Umbilical cord (tissue), 2 donors: ENCODE measurements at places on chromosomes 4 and X. TPM values are rescaled to one million over a fixed set of nuclear protein-coding genes. Genes with fewer than 3 reads are reported as not detected.

DNA sequence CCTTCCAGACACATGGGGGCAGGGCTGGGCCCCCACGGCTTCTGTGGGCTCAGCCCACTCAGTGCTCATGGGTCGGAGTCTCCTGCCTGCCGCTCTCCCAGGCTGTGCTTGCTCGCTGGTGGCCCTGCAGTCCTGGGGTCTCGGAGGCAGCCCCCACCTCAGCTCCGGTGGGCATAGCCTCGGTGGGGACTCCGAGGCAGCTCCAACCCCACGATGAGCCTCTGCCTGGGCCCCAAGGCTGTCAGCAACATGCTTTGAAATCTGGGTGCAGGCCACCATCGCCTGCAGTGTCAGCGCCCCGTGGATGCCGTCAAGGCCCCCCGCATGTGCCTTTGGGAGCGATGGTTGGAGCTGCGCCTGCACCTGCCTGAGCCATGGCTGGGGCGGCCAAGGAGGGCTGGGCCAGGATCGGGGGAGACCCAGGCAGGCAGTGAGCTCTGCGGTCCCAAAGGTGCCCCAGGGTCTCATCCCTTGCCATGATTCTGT lies 30.2 kb upstream of the SPON2 start:
- no peak for DNase-seq

- DNase-seq = no peak
Measured at GRCh38 chrX:21656587-21657317, 1.4 kb downstream of the KLHL34 start.

DNA sequence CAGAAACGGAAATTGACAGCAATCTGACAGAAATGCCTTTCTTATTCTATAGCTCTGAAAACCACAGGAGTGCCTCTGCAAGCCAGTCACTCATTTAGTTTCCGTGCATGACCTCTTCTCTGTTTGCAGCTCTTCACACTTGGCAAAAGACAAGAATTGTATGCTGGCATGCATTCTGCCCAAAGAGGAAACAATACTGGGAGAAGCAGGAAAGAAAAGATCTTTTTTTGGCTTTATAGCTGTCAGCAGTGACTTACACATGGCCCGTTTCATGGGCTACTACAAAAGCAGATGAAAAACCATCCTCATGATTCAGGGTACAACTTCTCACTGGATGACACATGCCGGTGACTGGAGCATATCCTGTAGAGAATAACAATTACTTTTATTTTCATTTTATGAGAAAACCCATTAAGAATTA lies 249.4 kb downstream of the ADAMTS3 start:
- no peak for DNase-seq

DNA sequence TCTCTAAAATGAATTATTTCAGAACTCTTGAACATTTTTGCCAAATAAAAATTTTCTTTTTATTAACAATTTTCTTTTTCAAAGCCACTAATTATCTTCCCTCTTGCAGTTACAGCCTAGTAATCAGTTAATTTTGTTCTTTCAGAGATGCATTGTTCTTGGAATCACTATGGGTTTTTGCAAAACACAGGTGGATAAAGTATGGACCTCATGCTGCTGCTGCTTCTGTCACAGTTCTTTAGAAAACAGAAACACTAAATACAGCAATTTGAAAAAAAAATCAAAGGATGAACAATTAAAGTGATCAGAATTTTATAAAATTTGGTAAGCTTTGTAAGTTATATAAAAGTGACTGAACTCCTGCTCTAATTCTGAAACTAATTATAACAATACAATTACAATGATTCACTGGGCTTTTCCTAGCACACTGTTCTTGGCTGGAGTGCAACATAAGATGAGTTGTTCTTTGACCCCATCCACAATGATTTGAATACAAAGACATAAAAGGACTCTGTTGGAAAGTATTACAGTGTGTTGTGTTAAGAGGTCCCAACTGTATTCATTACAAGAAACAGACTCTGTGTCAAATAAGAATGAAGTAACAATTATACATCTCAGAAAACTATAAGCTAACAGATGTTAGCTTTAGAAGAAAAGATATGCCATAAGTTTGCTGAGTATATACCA lies 59.4 kb upstream of the GK2 start:
- DNase-seq = no peak

DNA sequence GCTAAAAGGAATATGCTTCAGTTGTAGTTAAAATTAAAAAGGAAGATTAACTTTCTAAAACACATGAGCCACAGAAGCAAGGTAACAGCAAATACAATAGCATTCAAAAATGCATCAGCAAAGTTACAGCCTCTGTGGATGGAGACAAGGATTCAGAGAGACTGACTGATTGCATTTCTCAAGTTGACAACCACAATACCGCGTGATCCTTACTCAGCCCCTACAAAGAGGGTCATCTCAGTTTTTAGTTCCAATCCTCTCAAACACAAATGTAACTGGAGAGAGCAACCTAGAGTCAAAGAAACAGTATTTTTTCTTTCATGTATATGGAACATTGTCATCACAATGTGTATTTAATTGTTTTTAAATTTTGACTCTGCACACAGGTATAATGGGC lies 14.2 kb upstream of the C1QTNF7 start:
- no peak for DNase-seq

Gene PDE5A
- total RNA-seq = 56.8 TPM

DNA sequence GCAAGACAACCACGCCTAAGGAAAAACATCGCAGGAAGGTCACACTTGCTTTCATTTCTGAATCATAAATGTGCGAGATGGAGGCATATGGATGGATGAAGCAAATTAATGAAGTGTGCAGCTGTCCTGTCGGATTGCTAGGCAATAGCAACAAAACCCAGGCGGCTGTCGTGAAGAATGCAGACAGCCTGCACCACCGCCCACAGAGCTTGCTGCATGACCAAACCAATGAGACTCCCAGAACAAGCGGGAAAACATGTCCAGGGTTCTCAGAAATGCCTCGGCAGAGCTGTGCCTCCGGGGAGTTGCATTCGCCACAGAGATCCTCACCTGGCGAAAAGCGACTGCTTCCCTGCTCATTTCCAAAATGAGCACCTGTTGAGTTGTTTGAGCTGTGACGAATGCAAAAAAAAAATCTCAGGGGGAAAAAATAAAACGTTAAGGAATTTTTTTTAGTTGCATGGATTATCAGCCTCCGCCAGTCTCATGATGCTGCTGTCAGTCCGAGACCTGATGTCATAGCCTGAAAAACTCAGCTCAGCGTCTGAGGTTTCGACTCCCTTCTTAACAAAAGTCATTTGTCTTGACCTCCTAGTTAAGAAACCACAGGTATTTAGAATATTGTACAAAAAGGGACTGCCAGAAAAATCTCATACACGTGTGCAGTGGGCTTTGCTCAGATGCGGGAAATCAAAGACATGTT lies 155.5 kb upstream of the MXRA5 start:
- DNase-seq = peak; percentile 11

DNA sequence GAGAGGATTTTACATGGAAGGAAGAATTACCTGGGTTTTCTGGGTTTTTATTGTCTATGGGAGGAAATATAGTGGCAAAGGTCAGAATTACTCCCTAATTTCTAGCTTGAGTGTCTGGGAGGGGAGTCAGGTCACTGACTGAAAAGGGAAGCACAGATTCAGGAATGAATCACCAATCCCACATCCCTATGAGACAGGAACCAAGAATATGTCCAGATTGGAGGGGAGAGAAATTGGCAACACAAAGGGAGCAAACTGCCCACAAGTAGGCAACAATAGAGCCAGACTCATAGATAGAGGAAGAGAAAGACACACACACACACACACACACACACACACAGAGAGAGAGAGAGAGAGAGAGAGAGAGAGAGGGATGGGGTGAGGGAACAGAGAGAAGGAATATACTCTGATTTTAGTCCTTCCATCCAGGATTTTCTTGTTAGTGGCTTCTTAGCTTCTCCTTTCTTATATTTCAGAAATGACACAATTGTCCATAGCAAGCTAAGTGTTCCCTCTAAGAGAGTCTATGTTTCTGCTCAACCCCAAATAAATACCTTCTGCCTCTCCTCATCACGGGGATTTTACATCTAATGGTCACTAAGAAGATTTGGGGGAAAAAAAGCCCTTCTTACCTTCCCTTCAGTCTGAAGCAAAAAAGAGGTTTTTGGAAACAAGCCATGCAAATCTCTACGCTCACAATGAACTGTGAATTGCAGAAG lies 12.0 kb downstream of the P2RY10 start:
- DNase-seq = no peak

DNA sequence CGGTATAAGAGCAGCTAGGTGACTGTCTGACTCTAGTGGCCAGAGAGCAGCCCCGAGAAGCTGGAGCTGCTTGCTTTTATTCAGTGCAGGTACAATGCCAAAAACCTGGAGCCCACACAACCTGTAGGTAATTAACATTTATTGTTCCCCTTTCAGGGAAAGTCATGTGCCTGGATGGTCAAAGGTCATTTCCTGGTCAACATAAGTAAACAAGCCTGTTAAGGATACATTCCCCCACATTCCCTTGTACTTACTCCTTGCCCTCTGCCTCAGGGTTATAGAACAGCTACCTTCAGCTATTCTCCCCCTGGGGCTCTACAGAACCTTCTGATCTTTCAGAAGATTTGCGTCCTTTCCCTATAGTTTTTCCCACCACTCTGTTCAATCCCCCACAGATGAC lies 253.4 kb downstream of the TMA16 start:
- DNase-seq = no peak

Gene HHIP
- 5.8 TPM for total RNA-seq

GRCh38 chrX:140141444-140142029 lies 176.2 kb upstream of the CXorf66 start:
- peak; percentile 26 for DNase-seq

Gene MID1IP1
- total RNA-seq = 76.6 TPM

Gene LUZP4
- 5.1 TPM for total RNA-seq

DNA sequence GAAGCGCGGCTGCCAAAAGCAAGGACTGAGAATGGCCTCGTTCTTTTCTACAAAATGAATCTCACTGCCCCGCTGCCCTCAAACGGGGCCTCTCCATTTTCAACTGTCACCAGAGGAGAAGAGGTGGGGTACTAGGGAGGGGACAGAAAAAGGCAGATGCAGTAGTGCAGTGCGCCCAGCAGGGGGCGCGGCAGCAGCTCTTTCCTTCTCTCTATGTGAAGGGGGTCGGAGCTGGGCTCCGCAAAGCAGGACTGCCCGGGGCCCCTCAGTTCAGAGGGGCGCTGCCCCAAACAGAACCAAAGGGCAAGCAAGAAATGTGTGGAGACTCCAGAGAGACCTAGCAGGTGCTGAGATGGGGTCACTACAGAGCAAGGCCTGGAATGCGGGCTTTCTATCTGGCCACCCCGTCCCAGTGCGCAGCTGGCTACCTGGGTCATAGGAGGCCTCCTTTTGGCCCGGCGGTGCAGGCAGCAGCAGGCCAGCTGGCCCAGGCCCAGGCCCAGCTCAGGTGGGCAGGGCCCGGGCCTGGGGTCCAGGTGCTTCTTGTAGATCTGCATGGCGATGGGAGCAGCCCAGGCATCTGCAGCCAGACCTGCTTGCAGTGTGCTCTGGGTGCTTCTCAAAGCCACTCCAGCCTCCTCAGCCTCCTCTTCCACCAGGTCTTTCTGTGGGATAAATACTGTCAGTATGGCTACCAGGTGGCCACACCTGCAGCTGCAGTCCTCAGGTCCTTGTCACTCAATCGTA lies 5.9 kb downstream of the IRAK1 start:
- DNase-seq = no peak

GRCh38 chr4:62260254-62260653 lies 1060.1 kb downstream of the ADGRL3 start:
- DNase-seq = no peak

DNA sequence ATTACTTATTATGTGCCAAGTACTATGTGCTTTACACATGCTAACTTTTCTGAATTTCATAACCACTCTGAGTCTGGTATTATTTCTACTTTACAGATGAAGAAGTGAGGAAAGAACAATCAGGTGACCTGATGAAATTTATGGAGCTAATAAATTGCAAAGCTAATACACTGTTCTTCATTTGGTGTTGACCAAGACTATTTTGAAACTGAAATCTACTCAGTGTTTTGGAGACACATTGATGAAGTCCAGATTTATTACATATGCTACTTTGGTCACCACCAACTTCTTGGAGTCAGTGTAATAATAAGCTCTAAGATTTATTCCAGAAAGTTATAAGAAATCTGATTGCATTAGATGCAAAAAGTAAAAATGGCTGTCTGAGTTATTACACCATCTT lies 637.9 kb downstream of the FAT4 start:
- DNase-seq = no peak

- no peak for DNase-seq
Measured at GRCh38 chrX:14355556-14355955, 173.8 kb upstream of the GLRA2 start.

Gene DDX60
- total RNA-seq = 22.9 TPM

Gene CNKSR2
- total RNA-seq = 16.4 TPM

DNA sequence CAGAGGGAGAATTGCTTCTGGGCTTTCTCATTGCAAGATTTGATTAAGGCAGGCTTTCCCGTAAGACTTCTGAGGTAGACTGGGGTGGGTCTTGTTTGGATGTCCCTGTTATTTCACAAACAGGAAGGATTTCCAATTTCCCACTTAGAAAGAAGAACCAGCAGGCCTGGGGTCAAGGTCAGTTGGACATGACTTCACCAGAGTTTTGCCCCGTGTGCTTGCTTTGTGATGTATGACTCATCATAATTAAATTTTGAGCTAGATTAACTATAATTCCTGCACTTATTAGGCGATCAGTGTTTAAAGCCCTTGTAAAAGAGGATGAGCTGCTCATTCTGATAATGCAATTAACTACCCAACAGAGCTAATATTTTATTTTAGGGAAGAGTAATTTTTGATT lies 32.8 kb upstream of the ARHGAP36 start:
- DNase-seq = no peak

GRCh38 chr4:137597752-137598430 lies 65.6 kb upstream of the PCDH18 start:
- no peak for DNase-seq

- no peak for DNase-seq
Measured at GRCh38 chr4:27068151-27068867, 207.7 kb downstream of the STIM2 start.

Gene ARHGAP4
- 49.4 TPM for total RNA-seq
